ENCODE measurements at places on chromosomes 2 and 18. TPM values are rescaled to one million over a fixed set of nuclear protein-coding genes. Genes with fewer than 3 reads are reported as not detected.

DNA sequence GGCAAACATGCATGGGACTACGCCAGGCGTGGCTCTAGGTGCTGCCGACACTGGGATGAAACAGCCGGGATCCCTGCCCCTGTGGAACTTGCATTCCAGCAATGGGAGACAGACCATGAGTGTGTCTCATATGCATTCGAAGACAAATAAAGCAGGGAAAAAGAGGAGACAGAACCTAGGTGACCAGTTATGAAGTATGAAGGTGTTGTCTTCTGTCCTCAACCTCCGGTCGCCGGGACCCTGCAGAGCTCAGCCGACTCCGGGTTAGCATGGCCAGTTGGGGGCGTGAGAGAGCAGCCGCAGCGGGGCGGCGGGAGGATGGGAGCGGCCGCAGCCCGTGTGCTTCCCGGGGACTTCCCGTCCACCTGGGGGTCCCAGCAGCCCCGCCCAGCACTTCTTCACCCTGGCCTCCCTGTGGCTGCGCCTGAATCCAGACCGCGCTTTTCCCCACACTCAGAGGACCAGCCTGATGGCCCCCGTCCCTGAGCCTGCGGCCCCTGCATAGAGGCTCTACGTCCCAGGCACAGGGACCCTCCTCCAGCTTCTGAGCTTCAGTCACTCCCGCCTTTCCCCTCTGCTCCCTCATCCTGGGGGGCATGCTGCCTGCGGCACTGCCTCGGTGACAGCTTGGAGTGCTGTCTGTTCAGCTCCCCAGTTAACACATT is 11.4 kb downstream of the ID2 start:
- DNase-seq: peak; percentile 59

GRCh38 chr2:212379103-212379502 is 159.5 kb downstream of the ERBB4 start:
- no peak for DNase-seq

Gene B4GALT6
- total RNA-seq: 1.7 TPM

Gene SERPINB13
- not detected for total RNA-seq

Gene CEP76
- 12.5 TPM for total RNA-seq

GRCh38 chr18:25365242-25365641 is 13.3 kb upstream of the ZNF521 start:
- no peak for DNase-seq

Gene ADAM17
- 15.9 TPM for total RNA-seq

Gene MARCO
- total RNA-seq: not detected

Gene UNC80
- total RNA-seq: not detected

DNA sequence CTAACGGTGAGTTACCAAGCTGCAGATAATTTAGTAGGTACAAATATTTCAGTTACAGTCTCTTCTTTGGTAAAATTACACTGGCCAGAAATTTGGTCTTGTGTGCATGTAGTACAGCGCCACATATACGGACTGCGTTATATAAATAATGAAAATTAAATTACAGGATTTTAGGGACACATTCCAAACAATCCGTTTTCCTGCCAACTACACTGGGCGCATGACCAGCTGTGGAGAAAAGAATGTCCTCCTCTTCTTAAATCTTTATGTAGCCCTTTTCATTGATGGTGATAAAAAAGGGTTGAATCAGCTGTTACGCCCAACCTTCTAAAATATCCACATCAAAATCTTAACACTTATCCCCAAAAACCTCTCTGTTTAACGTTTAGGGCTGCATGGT is 37.5 kb downstream of the TCF4 start:
- no peak for DNase-seq

Gene SALL3
- not detected for total RNA-seq

GRCh38 chr2:47065771-47066380 is 89.2 kb downstream of the STPG4 start:
- DNase-seq: no peak

Gene FAM237A
- not detected for total RNA-seq

GRCh38 chr2:43906448-43907109 is 67.8 kb downstream of the ABCG8 start:
- DNase-seq: no peak

DNA sequence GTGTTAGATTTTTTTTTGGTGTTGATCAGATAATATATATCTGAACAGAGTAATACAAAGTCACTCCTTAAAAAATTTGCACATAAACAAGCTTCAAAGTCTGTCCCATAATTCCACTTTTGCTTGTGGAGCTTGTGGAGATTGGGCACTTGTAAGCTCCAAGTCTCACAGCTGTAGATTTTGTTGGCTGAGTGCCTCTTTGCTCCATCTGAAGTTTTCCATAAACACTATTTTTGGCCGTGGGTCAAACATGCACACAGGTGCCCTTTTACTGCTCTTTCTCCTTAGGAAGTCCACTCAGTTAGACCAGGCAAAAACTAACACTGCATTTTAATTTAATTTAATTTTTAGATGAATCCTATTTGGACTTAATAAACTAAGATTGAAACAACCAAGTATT is 3.6 kb upstream of the KCNJ13 start:
- DNase-seq: no peak

GRCh38 chr2:43407935-43408334 is 181.5 kb upstream of the ZFP36L2 start:
- no peak for DNase-seq

- DNase-seq: no peak
These were observed 94.8 kb upstream of the OTOS start for GRCh38 chr2:240235149-240235803.

GRCh38 chr2:38499548-38500282 is 103.0 kb downstream of the HNRNPLL start:
- DNase-seq: no peak

GRCh38 chr2:201254081-201254730 is 6.1 kb upstream of the CASP8 start:
- peak; percentile 49 for DNase-seq

GRCh38 chr2:177396703-177397460 is 4.3 kb downstream of the AGPS start:
- DNase-seq: no peak

GRCh38 chr2:39723497-39723896 is 55.6 kb downstream of the THUMPD2 start:
- DNase-seq: no peak

Gene EFR3B
- 0.23 TPM for total RNA-seq

Gene HOXD8
- total RNA-seq: not detected

DNA sequence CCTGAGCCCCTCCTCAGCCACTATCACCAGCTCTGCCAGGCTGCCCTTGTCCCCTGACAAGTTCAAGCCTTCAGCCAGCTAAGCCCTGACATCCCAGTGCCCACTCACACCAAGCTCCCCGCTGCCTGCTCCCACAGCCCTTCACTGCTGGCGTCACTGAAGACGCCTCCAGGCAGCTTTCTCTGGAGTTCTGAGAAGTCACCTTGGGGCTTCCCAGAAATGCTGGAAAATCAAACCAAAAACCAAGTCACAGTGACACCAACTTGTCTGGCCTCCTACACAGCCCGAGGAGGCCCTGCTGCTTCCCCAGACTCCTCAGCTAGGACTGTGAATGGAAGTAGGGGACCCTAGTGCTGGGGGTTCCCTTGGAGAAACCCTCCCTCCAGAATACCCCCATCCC is 2.2 kb upstream of the TNS1 start:
- no peak for DNase-seq

- DNase-seq: peak; percentile 52
These were observed 28.2 kb downstream of the BIN1 start for GRCh38 chr2:127078666-127079270.

- DNase-seq: no peak
These were observed 25.6 kb downstream of the BCL2 start for GRCh38 chr18:63293935-63294334.

GRCh38 chr2:156907806-156908205 is 349.7 kb upstream of the GALNT5 start:
- DNase-seq: no peak

DNA sequence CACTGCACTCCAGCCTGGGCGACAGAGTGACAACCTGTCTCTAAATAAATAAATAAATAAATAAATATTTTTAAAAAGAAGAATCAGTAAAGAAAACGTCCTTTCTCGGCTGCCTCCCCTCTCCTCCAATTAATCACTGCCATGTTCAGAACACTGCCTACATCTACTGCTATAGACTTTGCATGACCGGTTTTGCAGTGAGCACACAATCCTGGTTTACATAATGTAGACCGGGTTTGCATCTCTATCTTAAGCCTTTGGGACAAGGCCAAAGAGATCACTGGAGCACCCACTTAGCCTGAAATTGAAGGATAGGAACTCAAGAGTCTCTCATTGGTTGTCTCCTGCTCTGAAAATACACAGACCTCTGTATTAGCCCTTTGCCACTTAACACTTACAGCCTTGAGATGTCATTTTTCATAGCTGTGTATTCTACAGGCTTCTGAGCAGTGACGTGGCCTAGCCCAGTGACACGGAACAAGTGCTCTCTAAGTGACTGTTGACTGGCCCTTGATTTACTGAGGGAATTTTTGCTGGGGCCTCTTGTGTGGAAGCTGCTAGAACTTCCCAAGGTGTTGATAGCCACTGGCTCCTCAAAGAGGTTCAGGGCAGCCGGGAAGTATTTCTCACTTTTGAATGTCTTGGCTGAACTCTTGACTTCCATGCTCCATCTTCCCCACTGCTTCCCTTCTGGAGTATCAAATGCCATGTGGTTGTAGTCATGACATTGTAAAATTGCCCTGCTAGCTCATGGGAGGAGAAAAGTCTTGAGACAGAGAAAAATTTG is 45.3 kb upstream of the CCBE1 start:
- no peak for DNase-seq

DNA sequence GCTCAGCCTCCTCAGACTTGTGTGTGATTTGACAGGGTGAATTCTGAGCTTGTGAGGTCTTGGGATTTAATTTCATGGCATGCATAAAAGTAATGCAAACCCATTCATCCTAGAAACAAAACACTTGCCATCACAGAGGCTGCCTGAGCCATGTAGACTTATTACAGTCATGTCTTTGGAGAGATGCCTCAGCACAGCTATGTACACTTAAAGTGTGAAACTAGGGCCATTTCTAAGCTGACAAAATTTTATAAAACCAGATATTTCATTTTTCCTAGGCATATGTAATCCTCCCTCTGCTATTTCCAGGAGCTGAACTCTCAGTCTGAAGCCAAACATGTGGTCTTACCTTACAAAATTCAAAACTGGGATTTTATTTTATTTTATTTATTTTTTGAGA is 322.2 kb upstream of the SPHKAP start:
- no peak for DNase-seq

Gene CCDC68
- total RNA-seq: not detected

GRCh38 chr2:66550826-66551225 is 115.9 kb downstream of the MEIS1 start:
- no peak for DNase-seq

Gene EML6
- total RNA-seq: 1.2 TPM

GRCh38 chr2:182598626-182599025 is 117.4 kb upstream of the DNAJC10 start:
- DNase-seq: no peak

Gene CPO
- not detected for total RNA-seq

DNA sequence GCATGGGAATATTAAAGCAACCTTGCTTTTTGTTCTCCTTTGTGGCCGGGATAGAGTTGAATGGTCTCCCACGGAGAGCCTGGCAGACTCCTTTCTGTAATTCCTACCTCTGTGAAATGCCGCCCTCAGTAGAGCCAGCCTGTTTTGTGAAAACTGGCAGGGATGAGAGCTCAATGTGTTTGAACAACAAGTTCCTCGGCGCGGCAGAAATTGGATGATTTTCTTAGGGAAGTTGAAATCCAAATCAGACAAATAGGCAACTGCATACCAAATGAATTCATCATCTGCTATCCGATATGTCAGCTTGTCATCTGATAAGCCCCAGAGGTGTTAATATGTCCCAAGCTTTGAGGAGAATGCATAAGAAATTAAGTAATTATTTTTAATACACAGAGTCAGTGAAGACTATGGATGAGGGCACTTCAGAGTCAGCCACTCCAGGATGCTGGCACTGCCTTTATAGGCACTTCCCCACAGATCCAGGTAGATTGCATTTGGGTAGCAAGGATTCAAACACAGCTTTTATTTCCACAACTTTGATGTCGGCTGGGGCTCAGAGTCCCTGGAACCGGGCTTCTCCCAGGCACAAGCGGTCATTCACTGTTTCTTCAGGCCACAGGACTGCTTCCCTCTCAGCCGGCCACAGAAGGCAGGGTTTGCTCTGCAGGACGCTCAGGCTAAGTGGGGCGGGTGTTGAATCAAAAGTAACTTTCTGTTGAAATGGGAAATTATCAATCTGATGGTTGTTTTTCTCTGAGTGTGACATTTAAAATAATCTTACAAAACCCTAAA is 82.8 kb upstream of the REV1 start:
- DNase-seq: no peak

- no peak for DNase-seq
These were observed 665.6 kb upstream of the KLHL29 start for GRCh38 chr2:22719396-22719795.

DNA sequence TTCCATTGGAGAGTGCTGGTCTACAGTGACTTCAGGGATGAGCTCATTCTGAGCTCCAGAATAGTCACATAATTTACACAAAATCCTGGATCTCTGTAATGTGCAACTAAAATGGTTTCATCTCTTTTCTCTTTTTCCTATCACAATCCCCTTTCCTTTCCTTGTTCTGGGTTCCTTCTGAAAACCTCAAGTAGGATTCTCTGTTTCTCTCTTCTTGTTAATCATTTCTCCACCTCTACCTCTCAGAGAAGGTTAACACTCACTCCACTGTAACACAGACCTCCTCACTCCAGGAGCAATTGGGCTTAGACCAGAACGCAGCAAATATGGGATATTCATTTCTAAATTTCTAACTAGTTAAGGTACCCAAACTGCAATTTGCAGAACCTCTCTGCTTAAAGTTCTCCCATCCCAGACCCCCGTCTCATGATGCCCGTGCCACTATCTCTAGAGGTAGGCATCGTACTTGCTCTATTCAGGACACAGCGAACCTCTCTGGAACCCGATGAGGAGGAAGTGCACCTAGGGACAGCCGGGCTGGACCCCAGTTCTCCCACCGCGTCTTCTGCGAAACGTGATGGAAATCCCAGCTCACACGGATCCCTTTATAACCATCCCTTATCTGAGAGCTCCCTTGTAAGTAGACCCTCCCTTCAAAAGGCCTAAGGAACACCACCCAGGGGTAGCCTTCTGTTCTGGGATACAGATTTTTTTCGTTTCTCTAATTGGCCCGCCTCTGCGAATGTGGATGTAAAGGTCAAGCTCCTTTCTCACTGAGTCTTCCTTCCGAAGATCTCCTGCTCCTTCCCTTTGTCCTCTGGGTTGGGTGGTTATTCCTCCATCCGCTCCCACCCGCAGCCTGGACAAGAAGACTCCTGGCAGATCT is 1.3 kb downstream of the FOXI3 start:
- DNase-seq: no peak

DNA sequence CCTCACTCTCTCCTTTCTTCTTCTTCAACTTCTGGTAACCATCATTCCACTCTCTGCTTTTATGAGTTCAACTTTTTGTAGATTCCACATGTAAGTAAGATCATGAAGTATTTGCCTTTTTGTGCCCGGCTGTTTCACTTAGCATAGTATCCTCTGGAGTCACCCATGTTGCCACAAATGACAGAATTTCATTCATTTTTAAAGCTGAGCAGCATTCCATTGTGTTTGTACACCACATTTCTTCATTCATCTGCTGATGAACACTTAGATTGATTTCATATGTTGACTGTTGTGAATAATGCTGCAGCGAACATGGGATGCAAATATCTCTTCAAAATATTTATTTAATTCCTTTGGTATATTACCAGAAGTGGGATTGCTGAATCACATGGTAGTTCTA is 133.6 kb upstream of the ERBB4 start:
- no peak for DNase-seq
